Uterine smooth muscle cell (primary cell): ENCODE measurements at places on chromosomes 16 and 17. TPM values are rescaled to one million over a fixed set of nuclear protein-coding genes. Genes with fewer than 3 reads are reported as not detected.

Gene TSNAXIP1
- total RNA-seq: 0.50 and 0.89 TPM in 2 replicates

Gene RBFOX1
- not detected in 2 replicates for total RNA-seq

Gene KCNJ18
- total RNA-seq: not detected in 2 replicates

Gene PRSS8
- total RNA-seq: not detected in 2 replicates

Gene DPEP3
- total RNA-seq: not detected in 2 replicates

Gene ARHGAP44
- 1.7 and 1.9 TPM in 2 replicates for total RNA-seq

Gene CLEC18C
- total RNA-seq: 0.25 TPM in 1 of 2 replicates, not detected in the other

Gene KRTAP9-2
- not detected in 2 replicates for total RNA-seq

Gene TRPV2
- 28.9 and 62.5 TPM in 2 replicates for total RNA-seq

Gene VMO1
- 0.11 and 0.12 TPM in 2 replicates for total RNA-seq

Gene DLX3
- total RNA-seq: not detected in 2 replicates

Gene GPR179
- total RNA-seq: under 0.01 TPM in 1 of 2 replicates, not detected in the other

Gene MYLK3
- 0.11 and 0.37 TPM in 2 replicates for total RNA-seq

Gene QRICH2
- 3.0 and 6.2 TPM in 2 replicates for total RNA-seq

Gene MARVELD3
- not detected in 2 replicates for total RNA-seq

Gene SLC38A7
- total RNA-seq: 34.1 and 43.5 TPM in 2 replicates

Gene IL34
- 2.0 and 6.2 TPM in 2 replicates for total RNA-seq

Gene CCDC92B
- not detected in 2 replicates for total RNA-seq

Gene OR3A2
- total RNA-seq: under 0.01 and 0.12 TPM in 2 replicates

Gene TMEM238L
- total RNA-seq: not detected in 2 replicates

Gene MYH1
- total RNA-seq: under 0.01 TPM in 1 of 2 replicates, not detected in the other

Gene GDPD1
- total RNA-seq: 1.7 and 2.2 TPM in 2 replicates

Gene HP
- 0.11 TPM in 1 of 2 replicates, not detected in the other for total RNA-seq

Gene CCDC102A
- 12.4 and 27.4 TPM in 2 replicates for total RNA-seq

Gene MT2A
- 173 and 194 TPM in 2 replicates for total RNA-seq

Gene GRAPL
- total RNA-seq: not detected in 2 replicates

Gene CCL4
- total RNA-seq: not detected in 2 replicates

Gene PRRT2
- 1.8 and 2.9 TPM in 2 replicates for total RNA-seq

Gene MARF1
- 11.3 and 15.1 TPM in 2 replicates for total RNA-seq

Gene EPX
- total RNA-seq: not detected in 2 replicates

Gene OR4D1
- total RNA-seq: not detected in 2 replicates

Gene MYO15B
- 6.3 and 9.4 TPM in 2 replicates for total RNA-seq

Gene USP43
- total RNA-seq: under 0.01 and 0.12 TPM in 2 replicates

Gene CCDC78
- 4.2 and 4.8 TPM in 2 replicates for total RNA-seq

Gene LRRC45
- total RNA-seq: 18.6 and 28.7 TPM in 2 replicates

Gene MEIOC
- total RNA-seq: 0.12 and 0.22 TPM in 2 replicates

Gene SP6
- total RNA-seq: 0.11 TPM in 1 of 2 replicates, not detected in the other

Gene EVPLL
- not detected in 2 replicates for total RNA-seq

Gene KRTAP3-1
- not detected in 2 replicates for total RNA-seq

Gene GSDMA
- not detected in 2 replicates for total RNA-seq

Gene CDH11
- total RNA-seq: 138 and 151 TPM in 2 replicates

Gene SULT1A1
- 0.77 and 0.87 TPM in 2 replicates for total RNA-seq

Gene PSMD11
- 88.9 and 152 TPM in 2 replicates for total RNA-seq

Gene SLC47A2
- not detected in 2 replicates for total RNA-seq

Gene RAB37
- total RNA-seq: 0.11 TPM in 1 of 2 replicates, not detected in the other

Gene MT1F
- 0.22 TPM in 1 of 2 replicates, not detected in the other for total RNA-seq

Gene ACE
- 4.6 and 7.6 TPM in 2 replicates for total RNA-seq

Gene CCL17
- not detected in 2 replicates for total RNA-seq
